ENCODE measurements at places on chromosomes 5 and 9.
A peak's percentile ranks its signal among the peaks of the same experiment; 100 is the strongest.

DNA sequence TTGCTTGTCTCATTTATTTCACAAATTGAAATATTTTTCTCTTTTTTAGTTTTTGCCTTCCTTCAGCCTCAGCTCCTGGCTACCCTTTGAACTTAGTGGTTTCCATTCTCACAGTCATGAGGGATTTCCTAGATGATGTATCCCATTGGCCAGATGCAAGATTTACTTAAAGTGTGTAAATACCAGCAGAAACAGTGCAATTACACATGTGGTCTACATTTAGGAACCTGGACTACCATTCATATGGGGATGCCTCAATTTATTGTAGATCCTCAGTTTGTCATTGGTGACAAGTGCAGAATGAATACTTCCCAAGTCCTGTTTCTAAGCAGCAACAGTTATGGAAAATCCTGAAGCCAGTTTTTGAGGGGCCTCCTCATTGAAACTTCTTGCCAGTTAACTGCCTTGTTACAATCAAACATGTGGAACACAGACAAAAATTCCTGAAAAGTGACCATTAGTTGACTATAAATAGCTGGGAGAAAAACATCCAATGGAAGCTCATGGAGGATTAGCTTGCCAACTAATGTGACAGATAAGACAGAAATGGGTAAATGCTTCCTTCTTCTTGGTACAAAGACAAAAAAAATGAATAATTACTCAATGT is 113.6 kb upstream of the FER start:
- DNase-seq, result no peak

- no peak for DNase-seq
These were observed 1403.4 kb upstream of the C9orf72 start for GRCh38 chr9:28976684-28977083.

GRCh38 chr5:181133610-181134231 is 2.8 kb upstream of the OR2V1 start:
- DNase-seq, result no peak

GRCh38 chr5:32586276-32586599 is 881 bp downstream of the SUB1 start:
- no peak for DNase-seq

- no peak for DNase-seq
These were observed 65.4 kb upstream of the GRAMD2B start for GRCh38 chr5:126357585-126358342.

- DNase-seq, result peak; percentile 94
These were observed 266.2 kb downstream of the NSG2 start for GRCh38 chr5:174311531-174312269.

GRCh38 chr9:114396558-114397218 is 8.9 kb upstream of the AKNA start:
- DNase-seq, result no peak

DNA sequence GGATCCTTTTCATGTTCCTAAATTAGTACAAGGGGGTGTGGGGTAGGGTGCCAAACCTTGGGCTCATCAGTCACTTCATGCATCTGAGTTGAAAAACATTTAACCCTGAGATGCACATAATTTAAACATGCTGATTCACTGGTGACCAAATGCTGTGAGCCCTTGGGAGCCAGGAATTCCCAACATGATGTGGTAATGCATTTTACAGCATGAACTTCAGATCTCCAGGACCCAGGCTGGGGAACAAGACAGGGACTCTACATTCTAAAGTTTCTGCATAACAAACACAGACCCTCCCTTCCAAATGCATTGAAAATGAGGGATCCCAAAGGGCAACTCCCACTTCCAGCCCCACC is 322.2 kb downstream of the NDUFS4 start:
- no peak for DNase-seq

GRCh38 chr5:83562791-83563557 is 91.4 kb downstream of the VCAN start:
- no peak for DNase-seq
